Activated T-helper 1 cell treated with anti-CD3 and anti-CD28 coated beads, Interleukin-12 subunit alpha, Interleukin-12 subunit beta, Interleukin-2, Interleukin-4 antibody, amounts not matched to agents 30 ng/mL and 10 ng/mL and 1 ng/mL, durations not matched to agents 14 hours and 24 hours and 36 hours (primary cell): ENCODE measurements at places on chromosomes 11 and 22. TPM values are rescaled to one million over a fixed set of nuclear protein-coding genes. Genes with fewer than 3 reads are reported as not detected.
A peak's percentile ranks its signal among the peaks of the same experiment; 100 is the strongest.

The TRIM66 gene
- total RNA-seq = 11.7 and 14.2 TPM in 2 replicates

GRCh38 chr22:32827049-32827602 is 25.6 kb downstream of the TIMP3 start:
- DNase-seq = no peak

DNA sequence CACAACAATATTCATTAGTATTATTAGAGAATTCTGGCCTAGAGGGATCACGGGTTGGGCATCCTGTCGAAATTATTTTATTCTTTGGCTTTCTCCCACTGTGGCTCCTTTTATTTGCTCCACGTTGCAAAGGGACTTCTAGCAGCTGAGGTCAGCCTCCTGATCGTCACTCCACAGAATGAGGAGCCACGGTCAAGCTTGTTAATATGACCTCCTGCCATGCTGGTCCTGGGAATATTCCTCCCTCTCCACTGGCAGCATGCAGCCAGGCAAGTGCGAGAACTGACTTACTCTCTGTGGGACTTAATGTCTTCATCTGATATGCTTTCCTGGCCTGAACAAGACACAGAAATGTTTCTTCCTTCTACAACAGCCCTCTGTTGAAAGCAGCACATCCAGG is 20.9 kb downstream of the POU2AF3 start:
- DNase-seq = no peak

GRCh38 chr22:20786048-20786447 is 12.1 kb downstream of the SERPIND1 start:
- no peak for DNase-seq

- no peak for DNase-seq
Measured at GRCh38 chr11:106585061-106585460, 433.2 kb downstream of the GUCY1A2 start.

GRCh38 chr11:6666302-6667183 is 10.9 kb upstream of the DCHS1 start:
- no peak for DNase-seq

- peak; percentile 11 for DNase-seq
Measured at GRCh38 chr22:40462195-40462984, 92.0 kb downstream of the SGSM3 start.

- DNase-seq = peak; percentile 28
Measured at GRCh38 chr22:42313804-42314581, 43.5 kb upstream of the TCF20 start.

- DNase-seq = no peak
Measured at GRCh38 chr22:47175151-47176025, 412.9 kb downstream of the TBC1D22A start.
